ENCODE measurements at places on chromosomes 6 and 20. TPM values are rescaled to one million over a fixed set of nuclear protein-coding genes. Genes with fewer than 3 reads are reported as not detected.
A peak's percentile ranks its signal among the peaks of the same experiment; 100 is the strongest.

- DNase-seq = no peak
Measured at GRCh38 chr20:36183155-36183944, 28.8 kb downstream of the EPB41L1 start.

DNA sequence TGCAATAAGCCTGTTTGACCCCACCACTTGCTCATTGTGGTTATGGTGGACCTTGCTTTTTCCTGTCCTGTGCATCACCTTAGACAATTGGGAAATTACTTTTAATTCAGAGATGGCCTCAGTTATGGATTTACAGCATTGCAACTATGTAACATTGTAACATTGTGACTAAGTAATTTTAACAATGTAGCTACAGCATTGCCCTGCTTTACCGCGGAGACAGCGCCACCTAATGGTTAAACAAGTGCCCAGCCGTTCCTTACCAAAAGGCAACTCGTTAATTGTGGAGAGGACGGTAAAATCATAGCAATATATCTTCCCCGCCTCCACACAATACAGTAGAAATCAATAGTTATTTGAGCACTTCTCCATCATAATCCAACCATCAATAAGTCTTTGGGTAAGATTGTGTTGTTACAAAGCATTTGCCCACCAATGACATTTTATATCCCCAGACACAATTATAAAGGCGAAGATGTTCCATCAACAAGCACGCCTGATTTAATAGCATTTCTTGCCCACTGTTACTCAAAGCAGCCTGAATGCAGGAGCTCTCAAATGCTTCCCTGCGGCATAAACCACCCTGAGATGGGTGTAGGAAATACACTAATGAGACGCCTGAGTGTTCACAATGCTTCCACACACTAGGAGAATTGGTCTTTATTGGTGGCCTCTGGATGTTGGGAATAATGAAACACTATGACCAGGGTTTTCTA, 93.7 kb downstream of the PROKR2 start:
- DNase-seq = peak; percentile 64

The ISM1 gene
- total RNA-seq = not detected

The BLTP3A gene
- total RNA-seq = 6.5 TPM
